ENCODE measurements at places on chromosomes 12 and 14. TPM values are rescaled to one million over a fixed set of nuclear protein-coding genes. Genes with fewer than 3 reads are reported as not detected.

The EIF2B2 gene
- 68.0 TPM for polyA plus RNA-seq

The GPR132 gene
- 0.35 TPM for polyA plus RNA-seq

The RAB15 gene
- polyA plus RNA-seq = 25.3 TPM

DNA sequence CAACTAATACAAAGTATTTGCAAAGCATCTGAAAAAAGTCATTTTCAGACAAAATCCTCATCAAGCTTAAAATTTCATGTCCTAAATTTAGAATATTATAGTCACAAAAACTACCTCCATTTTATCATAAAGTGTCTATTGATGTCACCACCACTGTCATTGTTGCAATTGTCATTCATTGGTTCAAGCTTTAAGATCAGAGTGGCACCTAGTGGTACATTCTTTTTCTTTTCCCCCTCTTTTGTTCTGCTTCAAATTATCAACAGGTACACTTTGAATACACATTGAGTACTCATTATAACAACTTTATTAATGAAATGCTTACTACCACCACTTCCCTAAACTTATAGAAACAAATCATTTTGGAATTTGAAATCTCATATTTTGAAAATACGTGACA is 379.8 kb downstream of the SEC23A start:
- no peak for DNase-seq

GRCh38 chr14:104555430-104556255 is 23.9 kb upstream of the C14orf180 start:
- DNase-seq = no peak

GRCh38 chr14:40841886-40842285 is 764.8 kb upstream of the LRFN5 start:
- DNase-seq = no peak

GRCh38 chr14:103014466-103015228 is 42.7 kb downstream of the CDC42BPB start:
- DNase-seq = no peak

DNA sequence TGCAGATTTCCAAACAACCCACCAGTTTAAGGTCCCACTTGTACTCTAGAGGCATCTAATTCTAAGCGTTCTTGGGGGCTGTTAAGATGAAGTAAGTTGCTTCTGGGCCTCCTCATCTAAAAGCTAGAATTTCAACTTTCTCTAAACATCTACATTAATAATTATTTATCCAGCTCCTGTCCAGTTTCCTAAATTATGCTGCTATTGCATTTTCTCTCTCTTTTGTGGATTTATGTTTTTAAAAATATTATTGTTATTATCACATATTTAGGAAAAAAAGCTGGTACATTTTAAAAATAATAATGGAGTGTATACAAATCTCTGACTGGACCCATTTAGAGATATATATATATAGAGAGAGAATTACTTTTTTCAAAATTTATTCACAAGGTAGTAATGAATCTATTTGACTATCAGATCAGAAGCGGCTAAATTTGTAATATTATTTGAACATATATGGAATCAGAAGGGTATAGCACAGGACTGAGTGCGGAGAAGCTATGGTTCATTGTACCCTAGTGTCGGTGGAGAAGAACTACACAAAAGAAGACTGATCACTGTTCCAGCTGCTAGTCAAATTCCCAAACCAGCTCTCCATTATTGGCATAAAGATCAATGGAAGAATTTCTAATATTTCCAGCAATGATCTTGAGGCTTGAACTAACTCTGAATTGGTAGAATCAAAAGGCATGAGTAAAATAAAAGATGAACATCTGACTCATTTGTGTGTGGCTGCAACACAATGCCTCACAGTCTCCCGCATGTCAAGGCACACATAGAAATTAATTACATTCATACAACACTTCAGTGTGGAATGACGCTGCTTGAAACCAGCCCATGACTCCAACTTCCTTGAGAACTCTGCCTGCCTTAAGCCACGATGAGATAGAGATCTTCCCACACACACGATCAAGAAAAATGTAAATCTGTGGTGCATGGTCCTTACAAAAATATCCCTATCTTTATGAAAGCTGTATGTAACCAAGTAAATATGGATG is 433.4 kb upstream of the OR4E1 start:
- DNase-seq = no peak

- no peak for DNase-seq
These were observed 45.4 kb downstream of the TMTC1 start for GRCh38 chr12:29738365-29738764.
